ENCODE measurements at places on chromosomes 5 and 9.

DNA sequence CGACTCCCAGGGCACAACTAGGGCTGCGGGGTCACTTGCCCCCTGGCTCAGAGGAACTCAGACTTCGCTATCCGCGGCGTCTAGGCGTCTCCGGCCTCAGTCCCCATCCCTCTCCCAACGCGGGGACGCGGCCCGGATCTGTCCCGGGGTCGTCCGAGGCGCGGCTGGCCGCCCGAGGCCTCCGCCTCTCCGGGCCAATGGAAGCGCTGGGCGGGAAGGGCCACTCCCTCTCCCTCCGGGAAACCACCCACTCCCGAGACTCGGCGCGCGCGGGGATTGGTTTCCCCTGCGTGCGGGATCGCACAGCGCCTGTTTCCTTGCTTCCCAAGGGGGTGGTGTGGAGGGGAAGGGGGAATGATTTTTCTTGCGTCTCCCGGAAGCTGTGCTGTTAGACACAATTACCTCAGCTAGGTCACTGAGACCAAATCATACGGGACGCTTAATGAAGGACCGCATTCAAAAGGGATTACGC lies 38.3 kb downstream of the NR2F1 start:
- no peak for DNase-seq

- no peak for DNase-seq
These were observed 85.6 kb upstream of the RARS1 start for GRCh38 chr5:168400429-168401220.

DNA sequence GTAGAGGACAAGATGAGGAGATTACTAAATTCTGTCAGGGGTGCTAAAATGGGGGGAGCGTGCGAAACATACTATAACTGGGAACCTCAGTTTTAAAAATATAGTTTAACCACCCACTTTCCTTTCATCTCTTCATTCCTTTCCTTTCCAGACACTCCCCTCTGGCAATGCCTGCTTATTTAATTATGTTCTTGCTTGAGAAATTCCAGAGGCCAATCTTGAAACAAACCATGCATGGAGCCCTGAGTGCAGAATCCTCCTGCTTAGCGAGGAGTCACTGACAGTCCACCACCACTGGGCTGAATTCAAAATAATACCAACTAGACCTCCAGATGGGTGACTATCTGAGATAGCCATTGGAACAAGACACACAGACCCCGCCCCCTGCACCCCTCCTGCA lies 29.7 kb upstream of the C9orf72 start:
- no peak for DNase-seq

DNA sequence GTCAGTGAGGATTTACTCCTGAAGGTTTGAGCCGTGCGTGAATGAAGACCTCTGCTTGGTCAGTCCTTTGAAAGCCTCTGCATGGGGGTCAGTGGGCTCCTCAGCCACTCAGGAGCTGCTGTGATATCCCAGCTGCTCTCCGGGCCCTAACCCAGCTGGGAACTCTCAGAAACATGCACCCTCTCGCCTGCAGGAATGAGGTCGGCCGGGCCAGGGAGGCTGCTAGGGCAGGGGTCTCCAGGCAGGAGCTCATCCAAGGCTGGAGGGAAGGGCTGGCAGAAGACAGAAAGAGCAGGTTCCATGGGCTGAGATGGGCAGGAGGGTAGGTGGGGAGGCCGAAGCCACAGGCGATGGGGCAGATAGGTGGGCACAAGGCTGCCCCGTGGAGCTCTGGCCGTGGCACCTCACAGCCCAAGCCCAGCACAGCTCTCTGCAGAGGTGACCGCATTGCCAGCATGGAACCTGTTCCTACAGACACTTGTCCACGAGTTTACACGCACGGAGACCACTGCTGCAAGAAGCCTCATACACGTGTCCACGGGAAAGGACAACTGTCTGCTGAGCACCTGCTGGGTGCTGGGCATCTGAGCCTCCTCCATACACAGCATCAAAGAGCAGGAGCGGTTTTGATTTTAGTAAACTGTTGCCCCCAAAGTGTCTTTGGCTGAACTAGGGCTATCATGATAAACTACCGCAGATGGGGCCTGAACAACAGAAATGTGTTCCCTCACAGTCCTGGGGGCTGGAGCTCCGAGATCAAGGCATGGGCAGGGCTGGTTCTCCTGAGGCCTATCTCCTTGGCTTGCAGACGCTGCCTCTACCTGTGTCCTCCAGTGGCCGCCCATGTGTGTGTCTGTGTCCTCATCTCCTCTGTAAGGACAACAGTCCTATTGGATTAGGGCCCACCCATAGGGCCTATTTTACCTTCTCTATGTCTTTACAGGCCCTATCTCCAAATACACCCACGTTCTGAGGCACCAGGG lies 85.2 kb upstream of the ADAMTS2 start:
- DNase-seq: no peak

- DNase-seq: no peak
These were observed 38.3 kb downstream of the PIK3R1 start for GRCh38 chr5:68253624-68254585.

DNA sequence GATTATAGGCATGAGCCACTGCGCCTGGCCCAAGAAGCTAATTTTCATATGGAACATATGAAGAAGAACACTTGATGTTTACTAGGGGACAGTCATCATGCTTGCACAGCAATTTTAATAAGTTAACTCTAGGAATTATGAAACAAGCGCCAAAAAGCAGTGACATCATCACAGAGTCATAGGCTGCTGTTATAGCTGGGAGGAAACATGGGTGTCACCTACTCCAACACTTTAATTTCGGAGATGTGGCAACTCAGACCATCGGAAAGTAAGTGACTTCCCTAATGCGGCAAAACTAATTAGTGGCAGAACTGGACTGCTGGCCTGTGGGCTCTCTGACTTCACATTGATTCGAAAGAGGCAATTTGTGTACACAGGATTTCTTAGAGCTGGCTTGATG lies 38.1 kb upstream of the EQTN start:
- no peak for DNase-seq

DNA sequence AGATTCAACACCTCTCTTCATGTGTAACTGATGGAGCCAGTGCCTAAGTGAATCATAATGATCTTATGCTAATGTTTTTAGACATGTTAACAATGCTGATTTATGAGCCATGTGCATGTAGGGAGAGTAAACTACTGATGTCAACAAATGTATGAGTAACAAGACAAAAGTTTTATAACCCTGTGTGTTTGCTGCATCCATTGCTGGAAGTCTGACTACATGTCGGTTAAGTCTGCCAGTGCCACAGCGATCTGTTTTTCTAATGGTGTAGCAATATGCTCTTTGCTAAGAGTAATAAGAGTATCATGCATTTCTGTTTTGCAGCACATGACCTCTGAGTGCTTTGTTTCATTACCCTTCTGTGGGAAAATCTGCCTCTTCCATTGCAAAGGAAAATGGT lies 26.4 kb upstream of the TMOD1 start:
- no peak for DNase-seq

DNA sequence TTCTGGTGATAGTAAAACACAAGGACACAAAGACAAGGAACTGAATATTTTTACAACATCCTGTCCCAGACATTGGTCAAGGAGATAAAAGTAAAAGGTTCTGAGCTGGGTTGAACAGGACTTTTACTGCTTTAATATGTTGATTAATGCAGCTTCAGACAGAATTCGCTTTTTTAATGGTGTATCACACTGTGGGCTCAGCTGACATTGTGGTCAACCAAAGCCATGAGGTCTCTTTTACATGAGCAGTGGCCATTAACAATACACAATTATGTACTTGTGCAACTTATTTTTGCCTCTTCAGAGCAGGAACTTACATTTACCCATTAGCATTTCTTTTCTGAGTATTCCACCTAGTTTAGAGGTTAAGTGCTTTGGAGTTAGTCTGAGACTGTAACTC lies 22.8 kb upstream of the ERBIN start:
- no peak for DNase-seq
